ENCODE measurements at places on chromosomes 5 and 9.
A peak's percentile ranks its signal among the peaks of the same experiment; 100 is the strongest.

GRCh38 chr9:90974643-90975245, 173.1 kb downstream of the SYK start:
- DNase-seq = no peak

DNA sequence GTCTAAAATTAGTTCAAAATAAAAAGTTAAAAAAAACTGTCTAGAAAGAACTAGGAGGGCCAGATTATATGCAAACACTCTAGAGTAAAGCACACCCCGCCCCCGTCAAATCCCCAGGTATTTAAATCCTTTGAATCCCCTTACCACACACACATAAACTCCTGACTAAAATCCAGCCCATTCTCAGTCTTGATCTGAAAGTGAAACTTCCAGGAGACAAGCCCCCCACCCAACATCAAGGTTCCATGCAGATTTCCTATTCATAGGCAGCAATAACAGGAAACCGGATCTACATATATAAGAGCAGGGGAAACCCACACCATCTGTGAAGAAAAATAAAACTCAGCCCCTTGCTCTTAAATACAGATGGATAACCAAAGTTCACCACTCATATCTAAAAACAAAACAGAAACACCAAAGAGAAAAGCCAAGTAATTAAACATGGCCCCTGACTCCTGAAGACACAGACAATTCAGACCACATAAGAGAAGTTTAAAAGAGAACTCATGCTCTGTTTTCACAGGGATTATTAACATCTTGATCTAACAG, 42.3 kb downstream of the MARCHF3 start:
- DNase-seq = peak; percentile 21

DNA sequence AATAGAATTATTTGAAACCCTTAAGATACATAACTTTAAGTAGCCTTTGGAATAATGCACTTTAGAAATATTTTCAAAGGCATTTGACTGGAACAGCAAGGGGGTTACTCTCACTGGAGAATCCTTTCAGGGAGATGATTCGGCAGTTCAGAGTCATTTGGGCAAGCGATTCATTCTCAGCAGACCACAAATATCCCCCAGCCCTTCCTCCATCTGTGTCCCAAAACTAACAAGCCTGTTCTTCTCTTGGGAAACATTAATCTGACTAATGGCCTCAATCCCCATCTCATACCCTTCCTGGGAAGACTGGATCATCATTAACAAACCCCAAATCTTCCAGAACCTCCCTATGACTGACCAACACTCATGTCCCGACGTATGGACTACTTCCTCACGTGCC, 65.8 kb upstream of the S1PR3 start:
- no peak for DNase-seq

DNA sequence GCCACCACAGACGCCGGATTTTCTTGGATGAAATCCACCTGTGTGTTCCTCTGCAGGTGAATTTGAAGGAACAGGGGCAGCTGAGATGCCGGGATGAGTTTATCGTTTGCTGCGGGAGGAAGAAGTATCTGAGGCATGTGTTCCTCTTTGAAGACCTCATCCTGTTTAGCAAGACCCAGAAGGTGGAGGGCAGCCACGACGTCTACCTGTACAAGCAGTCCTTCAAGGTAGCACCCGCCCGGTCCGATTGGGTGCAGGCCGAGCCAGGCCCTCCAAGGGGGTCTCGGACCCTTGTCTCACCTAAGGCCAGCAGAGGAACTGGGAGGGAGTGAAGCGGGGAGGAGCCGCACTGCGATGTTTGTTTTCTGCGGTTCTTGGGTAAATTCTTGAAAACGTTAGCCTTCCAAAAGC, 18.4 kb upstream of the LRRC14B start:
- no peak for DNase-seq

DNA sequence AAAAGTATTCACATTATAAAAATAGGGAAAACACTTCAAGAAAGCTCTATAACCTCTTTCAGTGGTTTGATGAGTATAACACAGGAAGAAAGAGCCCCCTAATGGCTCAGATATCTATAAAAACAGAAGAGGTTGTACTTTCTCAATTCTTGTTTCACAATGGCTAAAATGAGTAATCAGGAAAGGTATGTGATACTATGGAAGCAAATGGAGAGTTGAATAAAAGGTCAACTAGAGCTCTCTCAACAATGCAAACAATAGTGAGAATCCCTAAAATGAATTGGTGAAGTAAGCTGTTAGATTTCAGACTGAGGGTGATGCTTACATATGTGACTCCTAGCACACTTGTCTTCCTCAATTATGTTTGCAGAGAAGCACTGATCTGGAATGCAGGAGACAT, 584.6 kb upstream of the CDH18 start:
- no peak for DNase-seq

DNA sequence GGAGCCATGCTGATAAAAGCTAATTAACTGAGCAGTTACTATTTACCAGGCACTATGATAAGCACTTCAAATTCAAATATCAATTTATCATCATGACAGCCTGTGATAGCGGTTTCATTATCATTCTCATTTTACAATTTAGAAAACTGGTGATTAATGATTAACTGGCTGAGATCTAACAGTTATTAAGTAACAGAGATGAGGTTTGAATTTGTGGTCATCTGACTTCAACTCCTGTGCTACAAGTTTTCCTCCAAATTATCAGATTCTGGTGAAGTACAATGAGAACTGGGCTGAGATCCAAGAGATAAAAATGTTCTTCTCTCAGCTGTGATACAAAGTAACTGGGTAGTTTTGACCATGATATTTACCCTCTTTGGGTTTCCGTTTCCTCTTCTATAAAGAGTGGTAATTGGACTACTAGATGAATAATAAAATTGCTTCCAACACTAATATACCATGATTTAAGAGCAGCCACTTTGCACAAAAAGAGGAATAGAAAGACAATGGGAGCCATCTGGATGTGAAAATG, 74.5 kb upstream of the CCNG1 start:
- no peak for DNase-seq

DNA sequence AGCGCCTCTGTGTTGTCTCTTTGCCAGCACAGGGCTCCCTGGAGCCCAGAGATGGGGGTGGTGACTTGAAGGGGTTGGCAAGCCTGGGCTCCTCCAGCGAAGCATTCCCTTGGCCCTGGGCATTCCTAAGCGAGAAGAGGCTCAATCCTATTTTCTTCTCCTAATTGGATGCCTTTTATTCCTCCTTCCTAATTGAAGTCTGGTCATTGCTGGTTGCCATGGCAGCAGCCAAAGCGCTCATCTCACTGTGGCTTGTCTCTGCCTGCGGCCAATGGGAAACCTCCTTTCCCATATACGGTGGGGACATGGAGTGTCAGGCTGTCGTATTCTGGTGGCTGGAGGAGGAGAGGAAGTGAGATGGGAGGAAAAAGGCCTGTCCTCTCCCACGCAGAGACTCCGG, 52.3 kb upstream of the RARS1 start:
- no peak for DNase-seq

DNA sequence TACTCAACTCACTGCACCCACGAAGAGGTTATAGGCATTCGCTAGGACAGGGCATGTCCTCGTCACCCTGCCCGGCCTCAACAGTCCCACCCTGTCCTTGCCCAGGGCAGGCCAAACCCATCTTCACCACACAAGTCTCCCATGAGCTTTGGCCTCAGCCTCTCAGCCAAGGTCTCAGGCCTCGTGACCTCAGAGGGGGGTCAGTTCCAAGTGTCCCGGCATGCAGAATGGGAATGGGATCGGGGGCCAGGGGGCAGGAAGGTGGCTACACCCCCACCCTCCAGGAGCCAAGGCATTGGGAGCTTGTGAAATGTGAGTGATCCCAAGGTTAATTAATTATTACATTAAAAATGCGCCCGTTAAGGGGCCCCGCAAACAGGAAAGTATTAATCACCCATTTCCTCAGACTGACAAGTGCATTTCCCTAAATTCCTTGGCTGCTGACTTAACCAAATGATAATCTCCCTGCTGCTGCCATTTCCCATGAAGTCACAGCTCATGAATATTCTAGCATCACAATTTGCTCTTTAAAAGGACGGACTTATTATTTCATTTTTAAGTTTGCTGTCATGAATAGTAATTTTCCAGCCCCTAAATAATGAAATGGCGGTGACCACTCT, 8.0 kb upstream of the UBAC1 start:
- DNase-seq = no peak

DNA sequence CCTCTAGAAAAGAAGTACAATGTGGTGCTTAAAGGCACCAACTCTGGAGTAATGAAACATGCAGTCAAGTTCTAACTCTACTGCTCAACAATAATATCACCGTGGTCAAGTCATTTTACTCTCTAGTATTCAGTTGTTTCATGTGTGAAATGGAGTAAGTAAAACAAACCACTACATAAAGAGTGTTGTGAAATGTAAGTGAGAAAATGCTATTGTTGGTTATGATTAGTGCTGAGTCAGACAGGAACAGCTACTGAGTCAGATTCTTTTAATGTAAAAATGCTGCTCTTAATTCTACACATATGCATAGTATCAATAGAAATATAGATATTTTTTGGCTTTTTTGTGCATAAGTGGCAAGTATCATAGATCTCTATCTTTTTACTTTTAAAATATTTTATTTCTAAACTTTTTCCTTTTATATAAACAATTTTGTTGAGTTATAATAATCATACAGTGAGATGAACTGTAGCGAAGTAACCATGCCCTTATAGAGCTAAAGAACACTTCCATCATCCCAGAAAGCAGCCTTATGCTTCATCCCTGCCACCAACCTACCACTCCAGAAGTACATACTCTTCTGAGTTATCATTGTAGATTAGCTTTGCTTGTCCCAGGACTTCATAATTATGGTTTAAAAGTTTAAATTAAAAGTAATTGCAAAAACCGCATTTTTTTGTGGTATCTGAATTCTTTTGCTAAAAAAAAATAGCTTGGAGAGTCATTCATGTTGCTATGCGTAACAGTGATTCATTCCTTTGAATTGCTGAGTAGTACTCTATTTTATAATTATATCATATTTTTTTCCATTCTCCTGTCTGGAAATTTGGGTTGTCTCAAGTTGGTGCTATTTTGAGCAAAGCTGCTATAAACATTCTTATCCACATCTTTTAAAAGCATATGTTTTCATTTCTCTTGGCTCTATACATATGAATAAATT, 548.2 kb upstream of the CLINT1 start:
- DNase-seq = no peak

- peak; percentile 64 for DNase-seq
Observed at GRCh38 chr5:55037046-55037771, 13.2 kb downstream of the GZMK start.

DNA sequence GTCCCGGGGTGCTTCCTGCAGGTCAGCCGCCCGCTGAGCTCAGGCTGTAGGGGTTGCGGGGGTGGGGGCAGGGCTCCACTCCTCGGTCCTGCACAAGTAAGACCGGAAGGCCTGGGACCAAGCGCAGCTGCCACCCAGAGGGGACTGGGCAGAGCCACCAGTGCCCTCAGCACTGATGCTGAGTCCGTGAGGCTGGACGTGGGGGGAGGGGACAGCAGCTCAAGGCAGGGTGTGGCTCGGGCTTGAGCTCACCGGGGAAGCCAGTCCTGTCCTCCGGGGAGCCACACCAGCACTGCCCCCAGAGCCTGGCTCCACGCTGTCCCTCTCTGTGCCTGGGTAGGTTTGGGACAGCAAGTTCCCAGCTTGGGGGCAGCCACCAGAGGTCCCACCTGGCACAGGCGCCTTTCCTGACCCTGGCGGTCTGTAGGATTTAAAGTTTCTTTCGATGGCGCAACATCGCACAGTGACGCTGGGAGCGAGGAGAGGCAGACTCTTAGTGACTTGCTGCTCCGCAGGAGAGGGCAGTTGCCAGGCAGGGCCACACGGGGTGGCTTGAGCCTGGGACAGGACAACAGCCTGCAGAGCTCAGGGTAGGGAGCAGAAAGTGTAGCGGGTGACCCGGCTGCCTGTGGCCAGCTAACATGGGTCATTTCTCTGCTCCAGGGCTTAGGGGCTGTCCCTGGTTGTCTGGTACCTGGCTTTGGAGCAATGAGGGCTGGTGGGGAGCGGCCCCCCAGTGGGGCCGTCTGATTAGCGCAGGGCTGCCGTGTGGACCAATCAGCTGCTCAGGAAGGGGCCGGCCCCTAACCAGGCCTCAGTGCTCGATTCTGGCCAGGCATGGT, 5.7 kb downstream of the LCN1 start:
- DNase-seq = no peak

DNA sequence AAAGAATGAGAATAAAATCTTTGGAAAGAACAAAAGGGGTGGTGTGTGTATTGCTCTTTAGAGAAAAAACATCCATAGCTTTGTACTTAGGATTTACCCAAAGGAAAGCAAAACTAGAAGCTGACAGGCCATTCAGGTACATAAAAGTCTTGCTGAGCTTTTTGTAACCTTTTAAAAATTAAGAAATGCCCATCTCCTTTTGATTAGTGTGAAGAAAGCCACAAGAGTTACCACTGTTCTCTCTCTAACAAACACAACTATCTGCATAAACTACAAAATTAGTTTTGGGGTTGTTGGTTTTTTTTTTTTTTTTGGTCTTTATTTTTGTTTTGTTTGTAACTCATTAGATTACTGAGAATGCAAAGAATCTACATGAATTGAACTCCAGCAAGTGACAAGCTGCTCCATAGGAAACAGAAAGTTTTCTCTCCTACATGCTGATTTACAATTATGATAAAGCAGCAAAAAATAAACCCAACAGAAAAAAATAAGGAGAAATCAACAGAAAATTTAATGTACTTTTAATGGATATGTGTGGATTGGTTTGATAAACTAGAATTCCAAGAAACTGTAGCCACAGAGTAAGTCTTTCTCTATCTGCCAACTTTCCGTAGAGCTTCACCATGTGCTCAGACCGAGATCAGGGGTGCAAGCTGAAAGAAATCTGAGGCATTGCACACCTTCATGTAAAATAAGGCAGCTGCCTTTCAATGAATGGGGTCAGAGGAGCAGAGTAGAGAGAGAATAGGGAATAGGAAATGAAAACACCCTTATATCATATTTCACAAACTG, 12.3 kb downstream of the BAAT start:
- DNase-seq = no peak

- DNase-seq = no peak
Observed at GRCh38 chr9:37540634-37541033, 35.5 kb downstream of the FBXO10 start.

GRCh38 chr5:144230806-144231205, 60.1 kb downstream of the KCTD16 start:
- DNase-seq = no peak

DNA sequence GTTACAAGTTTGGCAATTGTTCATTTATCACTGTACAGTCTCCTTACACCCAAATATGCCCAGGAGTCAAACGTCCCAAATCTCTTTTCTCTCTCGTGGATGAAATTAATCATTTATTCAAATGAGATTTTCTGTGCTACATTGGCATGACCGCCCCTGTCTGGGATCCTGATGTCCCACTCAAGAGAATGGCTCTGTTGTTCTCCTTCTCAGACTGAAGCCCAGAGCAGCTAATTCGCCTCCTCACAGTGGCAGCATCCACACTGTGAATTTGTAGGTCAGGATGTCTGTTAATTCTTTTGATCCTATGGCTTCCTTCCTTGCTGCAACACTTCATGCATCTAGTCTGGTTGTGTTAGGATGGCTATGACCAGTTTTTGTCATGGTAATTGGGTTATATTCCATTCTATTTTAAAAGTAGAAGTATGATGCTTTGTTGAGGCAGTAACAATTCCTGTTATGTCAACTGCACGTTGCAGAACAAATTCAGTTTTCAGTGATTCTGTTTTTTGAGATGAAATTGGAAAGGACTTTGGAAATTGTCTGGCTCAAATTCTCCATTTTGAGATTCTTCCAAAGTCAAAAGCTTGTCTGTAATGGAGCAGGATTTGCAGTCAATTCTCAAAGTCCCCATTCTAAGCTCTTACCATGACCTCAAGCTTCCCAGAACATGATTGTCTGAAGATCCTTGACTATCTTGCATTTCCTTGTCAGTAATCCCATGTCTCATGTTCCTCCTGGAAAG, 141.5 kb upstream of the GAS1 start:
- no peak for DNase-seq

GRCh38 chr5:143920772-143921171, 108.8 kb downstream of the HMHB1 start:
- DNase-seq = no peak
